NCI-H524 treated with DMSO at 0.1 percent for 48 hours (cell line): ENCODE measurements at places on chromosomes 6 and 20.

DNA sequence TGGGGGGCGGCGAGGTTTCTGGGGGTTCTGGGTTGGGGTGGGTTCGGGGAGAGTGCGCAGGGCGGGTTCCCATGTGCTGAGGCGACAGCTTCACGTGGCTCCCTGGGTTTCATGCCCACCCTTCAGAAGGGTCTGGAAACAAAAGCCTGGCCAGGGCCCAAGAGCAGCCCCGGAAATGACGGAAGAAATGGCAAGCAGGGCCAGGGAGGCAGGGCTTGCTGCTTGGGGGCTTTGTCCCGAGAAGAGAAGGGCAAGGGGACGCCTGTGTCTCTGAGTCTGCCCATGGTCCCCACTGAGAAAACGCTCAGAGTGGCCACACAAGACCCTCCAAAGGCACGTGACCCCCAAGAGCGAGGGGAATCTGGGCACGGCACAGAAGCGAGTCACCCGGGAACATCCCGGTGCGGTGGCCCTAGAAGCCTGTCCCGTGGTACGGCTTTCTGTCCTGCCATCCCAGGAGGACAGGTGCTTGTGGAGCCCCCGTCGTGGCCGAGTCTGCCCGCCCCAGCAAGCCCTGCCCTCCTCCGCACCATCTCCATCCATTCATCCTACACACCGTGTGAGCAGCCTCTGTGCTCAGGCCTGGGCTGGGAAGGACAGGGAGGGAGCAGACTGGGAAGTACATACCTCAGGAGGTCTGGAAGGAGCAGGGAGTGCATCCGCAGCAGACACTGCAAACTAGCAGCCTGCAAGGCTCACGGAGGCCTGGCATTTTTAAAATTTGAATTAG is 9.0 kb downstream of the NPEPL1 start:
- no peak for DNase-seq

- DNase-seq, result no peak
Observed at GRCh38 chr6:160156842-160157241, 35.2 kb downstream of the SLC22A1 start.

- no peak for DNase-seq
Observed at GRCh38 chr6:99348288-99349170, 945 bp downstream of the FAXC start.

GRCh38 chr20:9051508-9051907 is 17.4 kb upstream of the PLCB4 start:
- DNase-seq, result no peak

DNA sequence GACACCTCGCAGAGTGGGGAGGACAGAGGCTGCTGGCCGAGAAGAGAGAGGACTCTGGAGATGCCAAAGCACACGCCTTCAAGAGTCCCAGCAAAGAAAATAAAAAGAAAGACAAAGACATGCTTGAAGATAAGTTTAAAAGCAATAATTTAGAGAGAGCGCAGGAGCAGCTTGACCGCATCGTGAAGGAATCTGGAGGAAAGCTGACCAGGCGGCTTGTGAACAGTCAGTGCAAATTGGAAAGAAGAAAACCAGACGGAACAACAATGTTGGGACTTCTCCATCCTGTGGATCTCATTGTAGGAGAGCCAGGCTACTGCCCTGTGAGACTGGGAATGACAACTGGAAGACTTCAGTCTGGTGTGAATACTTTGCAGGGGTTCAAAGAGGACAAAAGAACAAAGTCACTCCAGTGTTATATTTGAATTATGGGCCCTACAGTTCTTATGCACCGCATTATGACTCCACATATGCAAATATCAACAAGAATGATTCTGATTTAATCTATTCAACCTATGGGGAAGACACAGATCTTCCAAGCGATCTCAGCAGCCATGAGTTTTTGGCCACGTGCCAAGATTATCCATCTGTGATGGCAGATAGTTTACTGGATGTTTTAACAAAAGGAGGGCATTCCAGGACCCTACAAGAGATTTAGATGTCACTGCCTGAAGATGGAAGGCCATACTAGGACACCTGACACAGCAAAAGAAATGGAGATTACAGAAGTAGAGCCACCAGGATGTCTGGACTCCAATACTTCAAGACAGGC is 52.2 kb downstream of the REV3L start:
- no peak for DNase-seq

- no peak for DNase-seq
Observed at GRCh38 chr20:58459058-58459750, 56.0 kb downstream of the APCDD1L start.

- DNase-seq, result no peak
Observed at GRCh38 chr6:99613705-99614429, 7.2 kb downstream of the PRDM13 start.

DNA sequence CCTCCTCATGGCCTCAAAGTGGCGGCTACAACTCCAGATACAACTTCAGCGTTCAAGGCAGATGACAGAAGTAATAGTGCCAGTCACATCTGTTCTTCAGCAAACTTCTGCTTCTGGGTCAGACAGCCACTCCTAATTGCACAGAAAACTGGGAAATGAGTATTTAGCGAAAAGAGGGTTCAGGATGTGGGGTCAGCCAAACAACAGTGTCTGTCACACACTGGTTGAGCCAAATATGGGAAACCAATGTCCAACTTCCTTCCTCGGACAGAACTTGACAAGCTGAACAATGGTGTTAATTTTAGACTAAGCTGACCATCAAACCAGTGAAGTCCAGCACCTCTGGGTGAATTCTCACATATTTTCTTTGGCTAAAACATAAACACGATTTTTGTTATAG is 22.1 kb downstream of the NUDT3 start:
- no peak for DNase-seq

GRCh38 chr6:118611334-118611733 is 40.1 kb downstream of the CEP85L start:
- no peak for DNase-seq

GRCh38 chr20:64112691-64113443 is 5.5 kb upstream of the NPBWR2 start:
- DNase-seq, result no peak

GRCh38 chr20:1232286-1233111 is 6.7 kb downstream of the RAD21L1 start:
- no peak for DNase-seq

GRCh38 chr6:142886431-142887170 is 58.4 kb downstream of the HIVEP2 start:
- DNase-seq, result no peak

DNA sequence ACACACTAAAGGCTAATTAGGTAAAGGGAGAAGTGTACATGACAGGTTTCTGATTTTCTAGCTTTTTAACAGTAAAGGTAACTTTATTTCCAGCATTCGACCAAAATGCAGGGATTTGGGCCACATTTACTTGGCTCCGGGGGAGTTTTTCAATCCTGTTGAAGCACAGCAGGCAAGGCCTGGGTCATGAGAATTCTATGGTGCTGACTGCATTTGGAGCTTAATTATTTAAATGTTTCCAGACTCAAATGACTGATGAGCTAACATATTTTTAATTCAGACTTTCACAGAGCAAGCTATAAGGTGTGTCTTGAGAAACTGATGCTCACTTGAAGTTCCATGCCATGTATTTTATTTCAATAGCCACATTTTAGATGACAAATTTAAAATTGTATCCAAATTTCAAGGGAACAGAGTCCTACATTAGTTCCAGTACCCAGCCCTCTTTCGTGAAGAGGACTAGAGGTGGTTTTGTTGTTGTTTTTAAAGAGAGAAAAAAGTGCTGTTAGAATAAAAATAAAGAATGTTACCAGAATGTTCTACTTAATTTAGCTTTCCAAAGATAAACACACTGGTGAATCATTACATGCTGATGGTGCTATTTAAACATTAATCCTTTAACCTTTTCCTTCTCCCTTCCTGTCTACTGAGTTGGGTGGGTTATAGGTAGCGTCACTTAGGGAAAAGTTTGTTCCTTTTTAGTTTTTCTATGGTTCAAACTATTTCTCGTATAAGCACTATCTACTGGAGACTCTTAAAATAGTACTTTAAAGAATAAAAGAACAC is 82.3 kb upstream of the PHACTR2 start:
- DNase-seq, result no peak

DNA sequence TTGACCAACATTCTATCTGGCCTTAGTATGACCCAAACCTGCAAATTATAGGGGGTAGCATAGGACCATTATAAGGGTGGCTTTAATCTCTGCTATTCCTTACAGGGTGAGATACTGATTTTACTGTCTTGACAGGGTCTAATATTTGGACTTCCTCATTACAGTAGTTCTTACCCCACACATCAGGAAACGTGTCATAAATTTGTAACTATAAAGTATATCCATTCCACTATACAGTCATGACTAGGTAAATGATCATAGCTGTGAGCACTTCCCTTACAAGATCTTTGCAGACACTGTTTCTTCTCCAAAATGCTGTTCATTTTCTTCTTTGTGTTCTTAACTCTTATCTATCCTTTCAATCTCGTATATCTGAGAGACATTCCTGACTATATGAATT is 518.7 kb upstream of the RNF217 start:
- no peak for DNase-seq

- DNase-seq, result no peak
Observed at GRCh38 chr6:169589699-169590257, 112.1 kb downstream of the WDR27 start.

- no peak for DNase-seq
Observed at GRCh38 chr20:8227293-8227692, 95.2 kb downstream of the PLCB1 start.

DNA sequence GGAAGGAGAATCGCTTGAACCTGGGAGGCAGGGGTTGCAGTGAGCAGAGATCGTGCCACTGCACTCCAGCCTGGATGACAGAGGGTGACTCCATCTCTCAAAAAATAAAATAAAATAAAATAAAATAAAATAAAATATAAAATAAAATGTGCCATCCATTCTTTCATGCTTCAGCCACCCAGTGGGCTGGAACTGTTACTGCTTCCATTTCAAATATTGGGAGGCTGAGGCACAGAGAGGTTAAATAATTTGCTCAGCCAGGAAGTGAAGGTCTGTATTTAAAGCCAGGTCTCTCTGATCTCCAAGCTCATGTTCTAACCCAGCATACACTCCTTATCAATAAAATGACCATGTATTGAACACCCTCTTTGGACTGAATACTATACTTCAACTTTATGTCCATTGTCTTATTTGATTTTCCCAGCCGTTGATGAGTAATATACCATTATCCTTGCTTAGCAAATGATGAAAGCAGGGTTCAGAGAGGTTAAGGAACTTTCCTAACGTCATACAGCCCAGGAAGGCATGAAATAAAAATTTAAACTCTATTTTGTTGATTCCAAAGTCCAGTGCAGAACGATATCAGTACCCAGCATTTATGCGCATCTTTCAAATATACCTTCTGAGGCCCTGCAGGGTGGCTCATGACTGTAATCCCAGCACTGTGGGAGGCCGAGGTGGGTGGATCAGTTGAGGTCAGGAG is 25.8 kb upstream of the SLC9A8 start:
- DNase-seq, result no peak

DNA sequence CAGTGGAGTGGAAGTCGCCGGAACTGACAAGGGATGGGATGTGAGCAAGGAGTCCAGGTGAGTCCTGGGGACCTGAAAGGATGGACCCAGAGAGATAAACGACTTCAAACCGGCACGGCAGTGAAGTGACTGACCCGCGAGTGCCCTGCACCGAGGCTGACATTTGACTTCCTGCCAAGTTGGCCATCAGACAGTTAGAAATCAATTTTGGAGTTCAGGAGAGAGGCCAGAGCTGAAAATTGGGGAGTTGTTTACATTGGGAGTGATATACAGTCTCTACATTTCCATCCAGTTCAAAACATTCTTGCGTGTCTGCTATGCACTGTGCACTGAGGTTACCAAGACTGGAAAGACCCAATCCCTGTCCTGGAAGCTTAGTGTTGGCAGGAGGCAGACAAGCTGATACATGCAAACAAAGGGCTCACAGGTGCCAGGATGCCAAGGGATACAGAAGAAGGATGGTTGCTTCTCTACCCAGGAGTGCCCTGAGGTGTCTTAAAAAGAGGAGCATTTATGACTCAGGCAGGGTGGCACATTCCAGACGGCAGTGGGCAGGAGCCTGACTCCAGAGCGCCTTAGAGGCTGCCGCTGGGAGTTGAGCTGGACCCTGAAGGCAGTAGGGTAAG is 186.6 kb downstream of the MTHFD1L start:
- DNase-seq, result no peak

DNA sequence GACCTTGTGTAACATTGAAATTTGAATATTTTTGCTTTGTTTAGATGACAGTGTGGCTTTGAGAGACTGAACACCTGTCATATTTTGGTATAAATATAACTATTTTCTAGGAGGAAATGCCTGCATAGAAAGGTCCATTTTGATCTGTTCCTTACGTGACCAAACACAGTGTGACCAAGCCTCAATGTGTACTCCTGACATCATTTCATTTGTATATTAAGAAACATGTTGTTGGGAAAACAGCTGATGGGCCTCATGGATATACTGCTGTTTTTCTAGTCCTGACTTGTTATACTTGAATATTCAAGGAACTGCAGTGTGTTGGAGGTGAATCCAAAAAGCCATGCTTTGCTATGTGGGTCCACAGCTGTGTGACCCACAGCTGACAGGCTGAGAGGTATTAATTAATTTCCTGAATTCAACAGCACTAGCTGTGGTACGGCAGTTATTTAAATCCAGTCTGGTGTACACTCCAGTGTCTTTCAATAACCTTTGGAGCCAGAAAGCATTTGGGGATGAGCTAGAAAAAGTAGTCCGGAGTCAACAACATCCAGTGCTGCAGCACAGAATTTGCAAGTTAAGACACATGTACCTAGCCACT is 18.9 kb downstream of the NCOA7 start:
- DNase-seq, result no peak

DNA sequence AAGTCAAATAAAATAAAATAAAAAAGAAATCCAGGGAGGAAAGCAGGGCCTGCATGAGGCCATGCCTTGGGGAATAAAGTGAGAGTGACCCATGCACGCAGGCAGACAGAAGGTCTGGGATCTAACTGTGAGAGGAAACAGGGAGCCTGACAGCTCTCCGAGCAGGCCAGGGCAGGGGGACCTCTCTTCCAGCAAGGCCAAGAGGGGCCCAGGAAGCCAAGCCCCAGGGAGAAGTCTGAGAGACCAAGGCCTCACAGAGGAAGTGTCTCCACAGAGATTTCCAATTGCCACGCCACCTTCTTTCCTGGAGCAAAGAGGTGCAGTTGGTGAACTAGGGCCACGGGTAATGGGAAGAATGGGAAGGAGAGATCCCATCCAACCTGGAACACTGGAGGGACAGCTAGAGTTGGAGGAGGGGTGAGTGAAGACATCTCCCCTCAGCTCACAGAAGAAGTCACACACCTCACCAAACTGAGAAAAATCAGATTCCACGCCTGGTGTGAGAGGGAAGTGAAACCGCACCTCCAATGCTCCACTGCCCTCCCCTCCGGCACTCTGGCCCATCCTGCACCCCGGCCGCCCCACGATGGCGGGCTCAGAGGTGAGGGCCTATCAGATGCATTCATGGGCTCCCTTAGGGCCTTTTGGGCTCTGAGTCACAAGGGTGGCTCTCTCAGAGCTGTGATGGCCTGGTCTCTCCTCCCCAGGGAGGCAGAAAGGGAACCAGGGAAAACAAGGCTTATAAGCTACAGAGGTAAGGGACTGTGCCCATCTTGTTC is 25.1 kb upstream of the TAF8 start:
- DNase-seq, result no peak

GRCh38 chr6:116475141-116475540 is 14.0 kb downstream of the CALHM6 start:
- DNase-seq, result no peak
